ENCODE measurements at places on chromosomes 3 and 15.
A peak's percentile ranks its signal among the peaks of the same experiment; 100 is the strongest.

DNA sequence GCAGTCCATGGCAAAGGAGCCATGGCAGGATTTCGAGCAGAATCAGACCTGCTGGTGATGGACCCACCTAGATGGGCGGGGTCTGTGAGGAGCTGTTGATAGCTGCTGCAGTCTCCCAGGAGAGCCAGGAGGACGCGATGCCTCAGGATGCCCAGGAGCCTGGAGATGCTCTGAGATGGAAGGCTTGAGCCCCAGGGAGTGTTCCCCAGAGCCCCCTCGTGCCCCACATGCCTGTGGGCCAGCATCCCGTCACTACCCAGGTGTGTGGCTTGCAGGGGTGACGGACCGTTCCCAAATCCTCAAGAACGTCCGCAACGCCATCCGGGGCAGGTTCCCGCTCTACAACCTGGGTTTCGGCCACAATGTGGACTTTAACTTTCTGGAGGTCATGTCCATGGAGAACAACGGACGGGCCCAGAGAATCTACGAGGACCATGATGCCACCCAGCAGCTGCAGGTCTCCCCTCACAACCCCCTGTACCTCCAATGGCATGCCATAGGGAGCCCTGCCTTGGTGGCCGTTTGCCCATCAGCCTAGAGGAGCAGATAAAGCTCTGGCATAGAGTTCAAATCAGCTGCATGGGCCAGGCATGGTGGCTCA, 6.7 kb downstream of the ITIH1 start:
- DNase-seq = no peak

GRCh38 chr3:52809662-52810377, 15.2 kb downstream of the ITIH3 start:
- no peak for DNase-seq

- no peak for DNase-seq
Measured at GRCh38 chr15:39721893-39722292, 60.7 kb downstream of the FSIP1 start.

GRCh38 chr3:49462222-49462621, 7.8 kb upstream of the DAG1 start:
- no peak for DNase-seq

DNA sequence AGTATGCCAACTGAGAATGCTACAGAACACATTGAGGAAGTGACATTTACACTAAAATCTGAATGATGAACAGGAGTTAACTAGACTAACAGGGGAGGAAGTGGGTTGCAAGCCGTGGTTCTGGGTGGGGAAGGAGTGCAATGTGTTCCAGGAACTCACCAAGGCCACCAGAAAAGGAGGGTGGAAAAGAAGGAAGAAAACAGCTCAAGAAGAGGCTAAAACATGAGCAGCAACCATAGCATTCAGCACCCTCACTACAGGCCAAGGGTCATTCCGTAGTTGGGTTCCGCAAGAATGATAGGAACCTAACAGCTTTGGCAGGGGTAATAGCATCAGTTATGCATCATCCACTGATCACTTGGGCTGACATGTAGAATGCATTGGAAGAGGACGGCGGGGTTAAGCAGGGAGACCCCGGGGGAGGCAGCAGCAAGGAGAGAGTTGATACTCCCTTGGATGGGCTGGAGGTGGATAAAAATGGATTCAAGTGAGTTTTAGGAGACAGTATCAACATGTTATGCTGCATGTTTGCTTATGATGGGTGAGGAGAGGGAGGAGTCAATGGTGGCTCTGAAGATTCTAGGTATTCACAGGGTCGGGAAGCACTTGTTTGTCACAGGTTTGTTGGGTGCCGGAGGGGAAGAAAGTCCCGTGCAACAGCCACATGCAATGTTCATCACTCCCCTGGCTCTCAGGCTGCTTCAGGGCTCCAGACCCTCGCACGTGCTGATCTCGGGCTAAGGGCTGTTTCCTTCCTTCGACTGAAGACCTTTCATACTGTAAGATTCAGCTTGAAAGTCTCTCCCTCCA, 53.2 kb downstream of the LIPC start:
- no peak for DNase-seq

GRCh38 chr3:11445883-11446282, 173.7 kb downstream of the ATG7 start:
- DNase-seq = no peak

DNA sequence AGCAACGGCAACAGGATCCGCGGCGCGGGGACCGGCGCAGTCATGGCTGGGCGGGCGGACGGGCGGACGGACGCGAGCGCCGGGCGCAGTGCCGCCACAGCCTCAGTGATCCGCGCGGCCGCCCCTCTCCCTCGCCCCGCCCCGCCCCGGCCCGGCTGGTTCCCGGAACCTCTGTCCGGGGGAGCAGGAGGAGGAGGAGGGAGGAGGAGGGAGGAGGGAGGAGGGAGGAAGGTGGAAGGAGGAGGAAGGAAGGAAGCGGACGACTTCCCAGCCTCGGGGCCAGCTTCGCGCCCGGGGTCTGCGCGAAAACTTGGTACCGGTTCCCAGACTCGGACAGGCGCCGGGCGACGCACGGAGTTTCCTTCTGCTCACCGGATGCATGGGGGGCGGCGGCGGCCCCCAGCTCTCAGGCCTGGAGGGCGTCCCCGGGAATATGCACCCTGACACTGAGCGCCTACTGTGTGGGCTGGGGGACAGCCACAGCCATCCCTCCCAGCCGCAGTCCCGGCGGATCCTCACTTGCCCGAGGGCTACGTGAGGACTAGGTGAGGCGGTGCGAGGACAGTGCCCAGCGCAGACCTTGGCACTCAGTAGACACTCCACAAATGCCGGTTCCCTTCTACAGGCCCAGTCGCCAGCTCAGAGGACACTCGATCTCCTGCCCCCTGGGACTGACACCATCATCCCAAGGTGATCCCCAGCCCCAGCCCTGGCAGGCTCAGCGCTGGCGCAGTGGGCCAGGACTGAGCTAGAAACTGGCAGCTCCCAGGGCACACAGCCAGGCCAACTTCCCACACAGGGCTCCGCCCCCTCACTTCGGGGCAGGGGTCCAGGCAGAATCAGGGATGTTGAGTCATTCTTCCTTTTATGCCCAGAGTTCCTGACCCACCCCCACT, at the start of gene SHISA5:
SHISA5 (minus strand) TSS at position 124 of the 896 bp plus-strand sequence; CDS start at position 44, 80 bp downstream.
- DNase-seq = no peak

GRCh38 chr15:68187559-68187958, 17.6 kb downstream of the CALML4 start:
- DNase-seq = no peak

DNA sequence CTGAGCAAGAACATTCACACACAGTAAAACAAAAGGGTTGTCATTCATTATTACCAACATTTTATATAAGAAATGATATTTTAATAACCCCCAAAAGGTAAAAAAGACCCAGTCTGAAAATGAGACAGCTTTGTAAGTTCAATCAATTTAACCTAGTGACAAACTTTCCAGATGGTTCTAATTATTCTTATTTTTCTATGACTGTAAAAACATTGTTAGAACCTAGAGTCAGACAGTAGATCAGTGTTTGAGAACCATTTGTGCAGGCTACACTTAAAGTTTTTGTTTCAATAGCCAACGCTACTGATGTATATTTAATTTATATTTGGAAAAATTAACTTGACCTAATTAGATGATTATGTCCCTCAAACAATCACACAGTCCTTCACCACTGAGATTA, 708.4 kb upstream of the CBLB start:
- no peak for DNase-seq

GRCh38 chr3:196149831-196150301, 61.3 kb downstream of the ZDHHC19 start:
- no peak for DNase-seq

DNA sequence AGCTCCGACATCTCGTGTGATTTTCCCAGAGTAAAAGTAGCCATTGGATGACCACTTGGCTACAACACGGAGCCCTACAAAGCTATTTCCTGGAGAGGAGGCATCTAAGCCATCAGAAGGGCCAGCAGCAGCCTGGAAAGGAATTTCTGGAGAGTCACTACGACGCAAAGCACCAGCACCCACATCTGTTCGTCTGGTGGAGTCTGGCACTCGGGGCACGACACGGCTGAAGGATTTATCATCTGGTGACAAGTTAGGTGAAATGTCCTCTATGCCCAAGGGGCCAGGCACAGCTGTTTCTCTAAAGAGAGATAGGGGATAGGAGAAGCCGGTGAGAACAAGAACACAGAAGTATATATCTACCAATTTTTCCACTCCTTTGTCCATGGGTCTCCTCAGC, 49.5 kb downstream of the TUBGCP4 start:
- no peak for DNase-seq

DNA sequence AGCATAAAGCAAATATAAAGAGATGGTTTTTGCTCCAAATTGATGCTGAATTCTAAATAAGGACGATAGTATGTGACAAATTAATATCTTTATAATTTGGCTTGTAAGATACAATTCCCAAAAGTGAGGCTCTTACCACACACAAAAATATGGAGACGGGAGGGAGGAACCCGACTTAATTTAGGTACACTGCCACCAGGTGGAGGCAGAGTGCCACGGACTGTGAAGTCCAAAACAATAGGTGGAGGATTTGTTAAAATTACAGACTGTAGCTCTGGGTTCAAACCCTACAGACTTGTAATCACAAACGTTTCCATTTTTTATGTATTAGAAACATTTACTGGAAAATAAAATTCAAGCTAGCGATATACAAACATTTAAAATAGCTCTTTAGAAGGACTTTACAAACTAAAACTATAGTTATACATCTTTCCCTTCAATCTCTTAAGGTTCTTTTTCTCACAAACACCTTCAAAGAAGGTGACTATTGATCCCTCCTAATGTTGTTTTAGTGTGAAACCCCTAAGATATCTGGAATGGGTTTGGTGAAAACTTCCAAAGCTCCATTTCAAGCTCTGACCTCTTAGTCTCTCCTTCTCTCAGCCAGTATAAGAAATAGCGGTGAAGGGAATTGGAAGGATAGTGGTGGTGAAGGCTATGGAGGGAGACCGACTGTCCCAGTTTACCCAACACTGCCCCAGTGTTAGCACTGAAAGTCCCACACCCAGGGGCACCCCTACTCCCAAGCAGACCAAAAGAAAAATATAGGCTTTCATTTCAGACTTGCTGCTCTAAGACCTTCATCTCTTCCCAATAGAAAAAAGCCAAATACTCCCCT, 89.7 kb downstream of the AQP9 start:
- DNase-seq = peak; percentile 65

DNA sequence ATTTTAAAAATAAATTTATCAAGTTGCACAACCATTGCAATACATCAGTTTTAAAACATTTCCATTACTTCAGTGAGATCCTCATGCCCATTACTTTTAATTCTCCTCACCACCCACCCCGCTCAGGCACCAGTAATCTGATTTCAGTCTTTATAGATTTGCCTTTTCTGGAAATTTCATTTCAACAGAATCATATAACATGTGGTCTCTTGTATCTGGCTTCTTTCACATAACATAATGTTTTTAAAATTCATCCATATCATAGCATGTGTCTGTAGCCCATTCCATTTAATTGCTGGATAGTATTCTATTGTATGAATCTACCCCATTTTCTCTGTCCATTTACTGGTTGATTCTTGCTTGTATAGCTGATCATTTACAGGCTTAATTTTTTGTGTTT, 110.3 kb upstream of the TMEM108 start:
- no peak for DNase-seq

DNA sequence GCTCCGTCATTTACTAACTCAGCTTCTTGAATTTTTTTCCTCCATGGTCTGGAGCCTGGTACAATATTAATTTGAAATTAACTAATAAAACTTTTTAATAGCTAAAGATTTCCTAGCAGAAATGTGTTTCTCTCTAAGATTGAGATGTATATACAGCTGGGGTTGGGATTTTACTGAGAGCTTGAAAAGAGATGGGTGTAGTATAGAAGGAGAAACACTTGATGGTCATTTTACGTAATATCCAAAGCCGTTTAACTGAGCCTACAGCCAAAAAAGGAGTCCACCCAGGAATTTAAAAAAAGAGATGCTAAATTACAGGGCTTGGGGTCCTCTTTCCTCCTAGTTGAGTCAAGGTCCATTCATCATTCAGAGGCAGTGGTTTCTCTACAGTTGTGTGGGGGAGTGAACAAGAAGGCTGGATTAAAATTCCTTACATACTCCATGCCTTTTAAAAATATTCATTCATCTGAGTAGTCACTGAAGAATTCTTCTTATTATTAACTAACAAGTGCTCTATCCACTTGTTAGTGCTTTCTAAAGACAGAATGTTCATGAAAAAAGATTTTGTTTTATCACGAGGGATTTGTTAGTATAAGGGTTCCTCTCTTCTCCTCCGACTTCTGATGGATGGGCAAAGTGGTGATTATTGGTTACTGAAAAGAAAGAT, 255.3 kb upstream of the IL12A start:
- DNase-seq = no peak

GRCh38 chr3:150741497-150742140, 21.4 kb downstream of the SIAH2 start:
- DNase-seq = no peak

DNA sequence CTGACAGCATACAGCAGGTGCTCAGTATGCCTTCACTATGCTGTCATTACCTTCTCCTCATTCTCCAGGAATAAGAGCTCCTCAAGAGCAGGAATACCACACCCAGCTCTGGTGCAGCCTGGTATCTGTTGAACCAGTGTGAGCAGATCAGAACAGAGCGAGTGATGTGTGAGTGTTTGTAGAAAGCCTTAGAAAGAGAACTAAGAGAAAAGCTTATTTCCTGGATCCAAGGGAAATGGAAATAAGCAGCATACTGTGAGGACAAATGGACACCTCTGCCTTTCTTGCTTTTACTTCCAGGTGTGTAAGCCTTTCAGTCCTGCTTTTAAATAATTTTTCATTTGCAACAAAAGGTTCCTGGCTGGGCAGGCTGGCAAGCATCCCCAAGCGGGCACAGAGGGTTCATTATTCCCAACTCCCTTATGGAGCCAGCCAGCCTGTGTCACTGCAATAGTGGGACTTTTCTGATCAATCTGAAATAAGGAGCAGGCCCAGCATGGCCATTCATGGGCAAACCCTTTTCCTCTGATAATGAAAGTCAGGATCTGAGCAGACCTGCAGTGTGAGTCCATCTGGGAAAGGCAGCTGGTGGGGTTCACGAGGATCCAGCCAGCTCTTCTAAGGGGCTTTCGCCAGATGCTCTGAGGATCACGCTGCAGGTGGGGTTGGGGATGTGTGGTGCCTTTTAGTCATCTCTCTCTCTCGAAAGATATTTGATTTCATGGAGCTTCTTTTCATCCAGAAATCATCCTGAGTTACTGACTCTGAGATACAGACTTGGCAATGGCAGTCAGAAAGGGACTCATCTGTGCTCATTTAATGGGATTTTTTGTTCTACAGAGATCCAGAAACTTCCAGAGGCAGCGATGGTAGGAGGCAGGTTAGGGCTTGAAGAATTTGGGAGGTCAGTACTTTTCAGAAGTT, 594.9 kb upstream of the CFAP20DC start:
- no peak for DNase-seq

GRCh38 chr3:176032043-176032442, 1165.2 kb downstream of the TBL1XR1 start:
- DNase-seq = no peak

GRCh38 chr3:172249039-172249438, 199.2 kb downstream of the GHSR start:
- DNase-seq = no peak

DNA sequence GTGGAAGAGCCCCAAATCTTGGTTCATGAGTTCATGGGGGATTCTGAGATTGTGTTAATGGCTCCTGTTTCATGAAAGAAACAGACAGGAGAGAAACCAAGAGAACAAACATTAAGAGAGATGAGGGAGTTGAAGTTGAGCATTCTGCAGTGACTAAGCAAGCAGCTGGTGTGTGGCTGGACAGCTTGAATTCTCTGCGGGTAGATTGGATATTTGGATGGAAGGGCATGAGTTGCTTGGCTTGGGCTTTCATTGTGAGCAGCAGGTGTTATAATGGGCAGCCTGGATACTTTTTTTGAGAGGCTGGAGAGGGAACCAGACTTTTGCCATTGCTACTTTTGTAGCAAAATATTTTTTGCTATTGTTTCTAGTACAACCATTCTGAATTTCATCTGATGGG, 346.8 kb upstream of the SATB1 start:
- no peak for DNase-seq

All from NCI-H774 (cell line).